Subcutaneous adipose tissue (tissue), 4 donors: ENCODE measurements at places on chromosomes 16 and 17. TPM values are rescaled to one million over a fixed set of nuclear protein-coding genes. Genes with fewer than 3 reads are reported as not detected.

The PRSS27 gene
- 0.82 TPM for total RNA-seq

The CD7 gene
- 0.44 TPM for total RNA-seq

The CCL1 gene
- not detected for total RNA-seq

The RTN4RL1 gene
- total RNA-seq, result 11.9 TPM

The LRRC37A gene
- 0.88 TPM for total RNA-seq

The KCNJ18 gene
- not detected for total RNA-seq
